ENCODE measurements at places on chromosomes 12 and 14.

DNA sequence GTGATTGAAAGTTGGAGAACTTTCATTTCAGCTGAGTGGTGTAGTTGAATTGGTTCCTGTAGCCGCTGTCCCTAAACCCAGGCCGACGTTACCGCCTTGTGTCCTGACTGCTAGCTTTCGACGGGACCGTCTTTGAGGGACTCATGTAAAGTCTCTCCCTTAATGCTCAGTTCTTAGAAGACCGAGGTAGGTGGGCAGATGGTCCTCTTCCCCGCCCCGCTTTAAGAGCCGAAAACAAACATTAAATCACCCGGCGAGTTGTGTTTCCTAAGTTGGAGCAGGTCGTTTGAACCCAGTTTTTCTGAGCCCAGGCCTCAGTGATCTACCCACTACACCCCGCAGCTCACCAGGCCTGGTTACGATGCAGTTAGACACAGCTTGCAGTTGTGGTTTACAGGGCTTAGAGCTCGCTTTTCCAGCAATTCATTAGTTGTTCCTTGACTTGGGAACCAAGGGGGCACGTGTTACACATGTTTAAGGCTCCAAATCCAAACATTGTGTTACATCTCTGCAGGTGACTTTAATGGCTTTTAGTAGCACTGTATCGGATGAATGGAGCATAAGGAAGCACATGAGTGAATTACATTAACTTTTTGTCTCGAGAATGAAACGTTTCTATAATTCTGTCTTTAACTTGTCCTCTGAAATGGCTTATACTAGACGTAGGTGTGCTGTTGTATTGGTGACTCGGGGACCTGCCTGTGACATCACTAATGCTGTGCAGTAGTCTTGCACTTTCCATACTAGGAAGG is 790 bp downstream of the NEDD1 start:
- DNase-seq, result no peak

GRCh38 chr14:65369560-65369959 is 43.0 kb upstream of the FUT8 start:
- no peak for DNase-seq

- DNase-seq, result no peak
Measured at GRCh38 chr14:27366596-27366995, 768.8 kb upstream of the NOVA1 start.

GRCh38 chr12:96196781-96197180 is 2.6 kb downstream of the ELK3 start:
- DNase-seq, result no peak

- no peak for DNase-seq
Measured at GRCh38 chr12:114063435-114063834, 97.3 kb upstream of the RBM19 start.

DNA sequence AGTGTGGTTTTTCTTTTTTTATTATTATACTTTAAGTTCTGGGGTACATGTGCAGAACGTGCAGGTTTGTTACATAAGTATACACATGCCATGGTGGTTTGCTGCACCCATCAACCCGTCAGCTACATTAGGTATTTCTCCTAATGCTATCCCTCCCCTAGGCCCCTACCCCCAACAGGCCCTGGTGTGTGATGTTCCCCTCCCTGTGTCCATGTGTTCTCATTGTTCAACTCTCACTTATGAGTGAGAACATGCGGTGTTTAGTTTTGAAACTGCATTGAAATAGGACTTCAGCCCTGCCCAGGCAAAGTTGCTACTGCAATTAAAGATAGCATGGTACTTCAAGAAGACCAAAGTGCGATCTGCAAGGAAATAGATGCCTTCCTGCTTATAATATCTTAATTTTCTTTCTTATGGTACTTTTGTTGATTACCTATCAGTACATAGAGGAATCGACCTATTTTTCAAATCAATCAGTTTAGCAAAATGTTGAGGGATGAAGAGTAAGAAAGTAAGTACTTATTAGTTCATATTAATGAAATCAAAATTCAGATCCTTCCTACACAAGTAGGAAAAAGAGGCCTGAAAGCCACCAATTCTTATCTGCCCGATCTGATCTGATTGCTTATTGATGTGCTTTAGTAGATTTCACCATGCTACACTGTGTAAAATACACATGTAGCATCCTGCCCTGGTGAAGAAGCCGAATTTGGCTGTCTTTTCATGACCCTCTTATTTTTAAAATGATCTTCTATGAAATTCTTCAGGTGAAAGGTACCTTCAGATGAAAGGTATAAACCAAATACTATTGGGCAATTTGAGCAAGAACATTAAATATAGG is 1.6 kb downstream of the LTA4H start:
- no peak for DNase-seq

GRCh38 chr14:20580242-20580641 is 7.6 kb downstream of the RNASE11 start:
- DNase-seq, result no peak

GRCh38 chr14:38982278-38982677 is 120.8 kb downstream of the SEC23A start:
- no peak for DNase-seq

DNA sequence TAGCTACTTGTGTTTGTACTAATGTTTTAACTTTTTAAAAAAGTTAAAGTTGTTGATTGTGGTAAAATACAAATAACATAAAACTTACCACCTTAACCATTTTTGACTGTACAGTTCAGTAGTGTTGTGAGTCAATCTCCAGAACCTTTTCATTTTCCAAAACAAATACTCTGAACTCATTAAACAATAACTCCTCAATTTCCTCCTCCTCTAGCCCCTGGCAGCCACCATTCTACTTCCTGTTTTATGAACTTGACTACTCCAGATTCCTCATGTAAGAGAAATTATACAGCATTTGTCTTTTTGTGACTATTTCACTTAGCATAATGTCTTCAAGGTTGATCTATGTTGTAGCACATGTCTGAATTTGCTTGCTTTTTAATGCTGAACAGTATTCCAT is 299.1 kb upstream of the AMIGO2 start:
- no peak for DNase-seq

DNA sequence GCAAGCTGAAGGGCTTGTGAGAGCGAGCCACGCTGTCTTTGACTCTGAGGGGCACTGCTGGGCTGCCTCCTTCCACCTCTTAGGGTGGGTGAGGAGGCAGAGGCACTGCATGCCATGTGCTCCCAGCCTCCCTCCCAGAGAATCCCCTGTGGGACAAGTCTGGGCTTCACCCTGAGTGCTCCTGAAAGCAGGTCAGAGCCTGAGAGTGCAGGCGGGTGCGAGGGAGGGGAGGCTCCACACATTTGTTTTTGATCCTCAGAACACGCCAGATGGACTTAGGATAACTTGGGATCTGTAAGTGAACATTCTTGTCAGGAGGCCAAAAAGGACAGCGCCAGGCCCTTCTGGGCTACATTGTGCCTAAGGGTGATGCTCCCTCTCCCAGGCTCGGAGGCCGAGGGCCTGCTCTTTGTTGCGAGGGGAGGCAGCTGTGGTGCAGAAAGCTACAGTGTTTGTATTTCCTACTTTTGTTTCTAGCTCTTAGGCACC is 155.4 kb downstream of the TMX1 start:
- DNase-seq, result no peak

- DNase-seq, result no peak
Measured at GRCh38 chr14:52220924-52221811, 46.3 kb upstream of the PTGDR start.

GRCh38 chr14:60622210-60622916 is 26.9 kb downstream of the SIX1 start:
- DNase-seq, result no peak

DNA sequence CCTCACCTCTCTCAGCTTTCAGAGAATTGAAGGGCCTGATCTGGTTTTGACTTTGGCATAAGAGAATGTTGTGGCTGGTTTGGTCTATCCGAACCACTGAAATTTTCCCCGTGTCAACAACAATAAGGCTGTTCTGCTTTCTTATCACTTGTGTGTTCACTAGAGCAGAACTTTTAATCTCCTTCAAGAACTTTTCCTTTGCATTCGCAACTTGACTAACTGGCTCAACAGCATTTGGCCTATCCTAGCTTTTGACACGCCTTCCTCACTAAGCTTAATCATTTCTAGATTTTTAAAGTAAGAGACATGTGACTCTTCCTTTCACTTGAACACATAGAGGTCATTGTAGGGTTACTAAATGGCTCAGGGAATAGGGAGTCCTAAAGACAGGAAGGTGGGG is 25.9 kb upstream of the EDDM3A start:
- no peak for DNase-seq

DNA sequence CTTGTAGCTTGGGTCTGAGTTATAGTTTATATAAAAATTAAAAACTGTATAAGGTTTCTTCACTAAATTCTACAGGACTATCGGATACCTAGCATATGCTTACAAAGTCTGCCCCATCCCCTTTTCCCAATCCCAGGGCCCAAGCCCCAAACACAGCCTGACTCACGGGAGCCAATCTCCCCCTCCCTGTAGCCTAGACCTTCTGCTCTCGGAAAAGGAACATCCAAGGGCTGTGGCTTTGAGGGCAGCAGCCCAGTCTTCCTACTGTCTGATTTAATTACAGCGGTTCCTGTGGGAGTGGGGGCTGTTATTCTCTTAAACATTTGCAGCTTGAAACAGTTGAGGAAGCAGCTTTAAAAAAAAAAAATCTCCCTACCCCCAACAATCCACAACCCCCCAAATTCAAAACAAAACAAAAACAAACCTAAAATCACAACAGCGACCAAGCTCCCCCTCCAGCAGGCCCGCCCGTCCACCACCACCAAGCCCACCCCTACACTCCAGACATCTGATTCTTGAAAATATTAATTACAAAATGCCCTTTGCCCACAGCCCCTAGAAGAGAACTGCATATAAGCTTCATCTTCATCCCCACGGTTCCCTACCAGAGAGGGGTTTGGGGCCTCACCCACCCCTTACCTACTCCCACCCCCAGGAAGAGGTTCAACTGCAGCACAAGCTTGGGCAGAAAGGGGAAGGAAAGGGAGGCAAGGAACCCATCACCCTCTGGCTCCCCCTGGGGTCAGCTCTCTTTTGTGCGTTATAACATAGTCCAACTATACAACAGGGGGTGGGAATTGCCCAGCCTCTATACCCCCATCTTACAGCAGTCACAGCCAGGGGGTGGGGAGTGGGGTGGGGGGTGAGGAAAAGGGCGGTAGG is 1.1 kb upstream of the PRKAG1 start:
- peak; percentile 25 for DNase-seq

DNA sequence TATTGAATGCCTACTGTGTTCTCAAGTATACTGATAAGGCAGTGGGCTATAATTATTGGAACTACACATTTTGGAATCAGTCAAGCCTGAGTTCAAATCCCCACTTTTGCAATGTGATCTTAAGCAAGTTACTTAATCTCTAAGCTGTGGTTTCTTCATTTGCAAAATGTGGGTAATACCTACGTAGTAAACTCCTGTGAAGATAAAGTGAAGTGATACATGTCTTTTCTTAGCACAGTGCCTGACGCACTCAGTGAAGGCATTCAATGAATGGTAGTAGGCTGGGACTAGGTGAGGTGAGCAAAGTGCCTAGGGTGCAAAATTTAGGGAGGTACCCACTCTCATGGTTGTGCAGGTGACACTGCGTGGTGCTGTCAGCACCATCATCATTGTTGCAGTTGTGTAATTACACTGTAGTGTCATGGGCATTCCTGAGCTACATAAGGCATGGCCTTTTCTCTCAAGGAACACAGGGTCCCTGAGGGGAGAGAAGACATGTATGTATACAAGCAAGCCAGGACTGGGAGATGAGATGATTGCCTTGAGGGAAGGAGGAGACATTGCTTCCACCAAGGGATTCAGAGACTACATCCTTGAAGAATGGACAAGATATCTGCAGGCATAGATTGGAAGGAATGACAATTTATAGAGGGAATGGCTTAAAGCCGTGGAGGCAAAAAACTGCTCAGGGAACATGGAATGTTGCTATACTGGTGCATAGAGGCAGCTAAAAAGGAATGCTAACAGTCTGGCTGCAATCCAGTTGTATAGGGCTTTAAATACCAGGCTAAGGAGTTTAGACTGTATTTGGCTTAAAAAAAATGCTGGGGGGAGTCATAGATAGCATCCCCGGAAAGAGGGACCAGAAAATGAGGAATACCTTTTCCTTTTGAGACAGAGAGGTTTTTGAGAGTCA is 129.2 kb upstream of the ARHGAP5 start:
- DNase-seq, result no peak

GRCh38 chr12:87756721-87757120 is 272.5 kb downstream of the C12orf50 start:
- no peak for DNase-seq

GRCh38 chr14:34297786-34298520 is 164.1 kb downstream of the SPTSSA start:
- no peak for DNase-seq

GRCh38 chr12:57717846-57718640 is 20.5 kb downstream of the AGAP2 start:
- no peak for DNase-seq

DNA sequence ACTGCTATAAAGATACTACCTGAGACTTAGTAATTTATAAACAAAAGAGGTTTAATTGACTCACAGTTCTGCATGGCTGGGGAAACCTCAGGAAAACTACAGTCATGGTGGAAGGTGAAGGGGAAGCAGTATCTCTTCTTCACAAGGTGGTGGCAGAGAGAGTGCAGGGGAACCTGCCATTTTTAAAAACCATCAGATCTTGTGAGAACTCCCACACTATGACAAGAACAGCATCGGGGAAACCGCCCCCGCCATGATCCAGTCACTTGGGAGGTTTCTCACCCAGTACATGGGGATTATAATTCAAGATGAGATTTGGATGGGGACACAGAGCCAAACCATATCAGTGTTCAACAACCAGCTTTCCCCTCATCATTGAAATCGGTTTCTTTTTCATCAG is 49.9 kb downstream of the AEBP2 start:
- DNase-seq, result no peak

- DNase-seq, result no peak
Measured at GRCh38 chr12:66280561-66280960, 21.7 kb upstream of the HELB start.

GRCh38 chr14:67955261-67955660 is 135.7 kb downstream of the RAD51B start:
- DNase-seq, result no peak

GRCh38 chr12:18074001-18074400 is 16.0 kb downstream of the RERGL start:
- no peak for DNase-seq

- DNase-seq, result no peak
Measured at GRCh38 chr12:27924350-27925135, 48.0 kb downstream of the PTHLH start.

GRCh38 chr14:28785096-28785952 is 18.7 kb downstream of the FOXG1 start:
- no peak for DNase-seq

DNA sequence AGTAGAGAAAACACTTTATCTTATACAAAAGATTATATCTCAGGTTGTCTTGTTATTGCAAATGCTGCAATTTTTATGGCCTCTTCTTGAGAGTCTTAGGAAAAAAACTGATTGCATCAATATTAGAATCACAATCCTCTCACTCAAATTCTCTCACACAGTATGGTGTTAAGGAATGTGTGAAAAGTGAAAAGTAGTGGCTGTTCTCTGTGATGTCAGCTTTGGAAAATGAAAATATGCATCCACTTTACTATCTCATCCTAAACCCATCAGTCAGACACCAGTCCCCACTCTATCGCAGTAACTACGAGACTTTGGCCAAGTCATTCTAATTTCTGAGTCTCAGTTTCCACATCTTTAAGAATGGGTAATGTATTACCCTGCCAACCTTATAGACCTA is 32.6 kb upstream of the NTF3 start:
- no peak for DNase-seq
